ENCODE measurements at places on chromosomes 7 and 10.

GRCh38 chr7:47968847-47969774, 10.3 kb downstream of the HUS1 start:
- DNase-seq: peak; percentile 67

- no peak for DNase-seq
Measured at GRCh38 chr7:56125831-56126230, 9.6 kb upstream of the NUPR2 start.

DNA sequence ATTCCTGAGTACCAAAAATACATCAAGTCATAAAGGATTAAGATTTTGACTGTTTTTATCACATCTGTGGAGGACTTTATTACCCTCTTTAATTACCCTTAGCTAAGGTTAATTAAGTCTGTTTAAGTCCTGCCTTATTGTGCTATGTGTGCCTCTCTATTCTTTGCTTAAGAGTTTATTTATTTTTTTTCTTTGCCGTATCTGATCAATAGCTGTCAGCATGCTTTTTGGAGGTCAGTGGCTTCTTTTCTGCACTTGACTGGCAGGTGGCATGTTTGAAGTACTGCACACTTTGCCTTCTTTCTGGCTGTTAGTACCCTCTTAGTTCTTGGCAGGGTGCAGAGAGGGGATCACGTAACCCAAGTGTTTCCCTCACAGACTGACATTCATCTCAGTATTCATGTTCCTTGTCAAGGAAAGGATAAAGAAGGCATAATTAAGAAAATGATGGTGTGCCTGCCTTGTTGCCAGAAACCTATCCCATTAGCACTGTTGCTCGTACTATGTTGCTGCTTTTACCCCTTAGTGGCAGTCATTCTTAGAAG, 225.8 kb downstream of the EXOC4 start:
- no peak for DNase-seq

DNA sequence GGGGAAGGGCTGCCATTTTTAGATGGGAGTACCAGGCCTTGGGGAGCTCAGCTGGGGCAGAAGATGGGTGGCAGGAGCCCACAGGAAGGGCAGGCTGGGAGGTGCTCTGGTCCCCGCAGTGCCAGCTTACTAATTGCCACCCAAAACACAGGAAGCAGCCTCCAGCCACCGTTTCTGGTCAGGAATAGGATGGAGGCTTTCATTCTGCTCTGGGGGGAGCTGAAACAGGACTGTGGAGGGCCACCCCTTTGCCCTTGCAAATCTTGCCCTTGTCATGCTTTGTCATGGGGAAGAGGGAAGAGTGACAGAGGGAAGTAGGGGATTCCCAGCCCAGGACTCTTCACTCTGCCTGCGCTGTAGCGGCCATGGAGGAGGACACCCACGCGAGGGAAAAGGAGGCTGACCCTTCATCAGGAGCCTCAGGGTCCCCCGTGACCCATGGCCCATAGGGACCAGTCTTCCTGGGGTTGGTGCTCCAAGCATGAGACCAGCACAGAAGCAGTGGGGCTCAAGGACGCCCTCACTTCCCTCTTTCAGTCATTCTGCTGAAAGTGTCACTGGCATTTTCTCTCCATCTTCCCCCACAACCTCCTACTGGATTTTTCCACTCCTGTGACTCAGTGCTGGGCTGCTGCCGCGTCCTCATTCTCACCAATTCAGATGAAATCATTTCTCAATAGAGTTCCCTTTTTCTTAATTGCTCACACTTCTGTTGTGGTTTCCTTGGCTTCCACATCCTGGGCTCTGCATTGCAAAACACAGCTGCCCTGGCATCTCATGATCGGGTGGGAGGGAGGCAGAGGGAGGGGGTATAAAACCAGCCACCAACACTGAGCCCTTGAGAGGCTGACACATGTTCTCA, 61.9 kb downstream of the MKI67 start:
- DNase-seq: peak; percentile 74

DNA sequence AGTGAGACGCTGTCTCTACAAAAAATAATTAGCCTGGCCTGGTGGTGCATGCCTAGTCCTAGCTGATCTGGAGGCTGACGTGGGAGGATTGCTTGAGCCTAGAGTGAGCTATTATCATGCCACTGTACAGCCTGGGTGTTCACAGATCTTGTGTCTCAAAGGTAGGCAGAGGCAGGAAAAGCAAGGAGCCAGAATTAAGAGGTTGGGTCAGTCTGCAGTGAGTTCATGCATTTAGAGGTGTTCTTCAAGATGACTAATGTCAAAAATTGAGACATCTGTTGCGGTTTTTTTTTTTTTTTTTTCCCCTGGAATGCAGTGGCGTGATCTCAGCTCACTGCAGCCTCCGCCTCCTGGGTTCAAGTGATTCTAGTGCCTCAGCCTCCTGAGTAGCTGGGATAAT, 5.4 kb downstream of the PPIA start:
- peak; percentile 65 for DNase-seq

GRCh38 chr10:129055986-129056385, 411.1 kb upstream of the MGMT start:
- DNase-seq: no peak

- DNase-seq: peak; percentile 38
Measured at GRCh38 chr10:77925410-77925794, 1.2 kb downstream of the DLG5 start.

DNA sequence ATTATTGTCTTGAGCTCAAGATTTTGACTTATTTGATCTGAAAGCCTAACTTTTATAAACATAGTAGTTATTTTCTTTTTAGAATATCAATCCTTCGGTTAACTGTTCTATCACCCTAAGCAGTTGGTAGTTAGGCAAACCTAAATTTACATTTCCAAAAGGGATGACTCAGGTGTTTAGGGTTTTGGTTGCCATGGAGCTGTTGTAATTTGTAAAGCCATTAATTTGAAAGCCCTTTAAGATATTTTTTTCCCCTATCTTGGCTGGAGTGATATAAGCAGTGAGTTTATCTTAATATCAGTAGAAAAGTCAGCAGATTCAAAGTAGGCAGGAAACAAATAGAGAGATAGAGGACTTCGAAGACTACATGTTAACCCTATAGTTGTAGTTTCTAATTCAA, 1472.6 kb upstream of the CELF2 start:
- no peak for DNase-seq

GRCh38 chr10:88157981-88158465, 294.6 kb downstream of the PTEN start:
- peak; percentile 94 for DNase-seq

- no peak for DNase-seq
Measured at GRCh38 chr7:29345590-29345989, 151.0 kb downstream of the CHN2 start.

- no peak for DNase-seq
Measured at GRCh38 chr7:7565746-7566650, 686 bp upstream of the MIOS start.

- DNase-seq: peak; percentile 49
Measured at GRCh38 chr7:136405931-136406777, 429.0 kb upstream of the MTPN start.

DNA sequence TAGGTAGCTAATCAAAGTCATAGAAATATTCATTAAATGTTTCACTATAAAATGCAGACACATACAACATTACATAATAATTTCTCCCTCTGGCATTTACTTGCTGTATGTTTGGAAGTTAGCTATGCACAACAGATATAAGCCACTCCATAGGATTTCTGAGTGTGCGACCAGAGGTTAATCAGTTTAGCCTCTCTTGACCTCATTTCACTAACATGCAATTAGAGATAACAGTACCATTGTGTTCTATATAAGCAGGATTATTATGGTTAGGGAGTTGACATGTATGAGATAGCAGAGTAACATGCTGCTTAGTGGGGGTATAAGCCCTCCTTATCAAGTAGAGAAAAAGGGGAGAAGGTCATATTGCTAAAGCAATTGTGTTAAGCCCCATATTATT, 26.4 kb downstream of the GLUD1 start:
- DNase-seq: no peak

DNA sequence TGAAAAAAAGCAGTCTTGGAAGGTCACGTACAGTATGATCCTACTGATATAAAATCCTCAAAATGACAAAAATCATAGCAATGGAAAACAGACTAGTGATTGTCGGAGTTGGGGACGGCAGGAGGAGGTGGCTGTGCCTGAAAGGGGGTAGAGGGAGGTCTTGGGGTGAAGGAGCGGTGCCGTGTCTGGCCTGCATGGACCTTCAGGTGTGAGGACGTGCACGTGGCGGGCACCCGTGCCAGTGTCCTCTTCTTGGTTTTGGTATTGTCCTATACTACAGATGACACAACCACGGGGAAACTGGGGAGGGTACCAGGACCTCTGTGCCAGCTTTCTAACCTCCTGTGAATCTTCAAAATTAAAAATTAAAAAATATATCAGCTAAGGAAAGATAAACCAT, 73.0 kb downstream of the COBL start:
- no peak for DNase-seq

- DNase-seq: peak; percentile 41
Measured at GRCh38 chr7:50653126-50653864, 88.1 kb upstream of the DDC start.

GRCh38 chr7:40799-41750, 151.3 kb upstream of the FAM20C start:
- no peak for DNase-seq

- no peak for DNase-seq
Measured at GRCh38 chr7:155648752-155649339, 4.4 kb downstream of the RBM33 start.

- DNase-seq: no peak
Measured at GRCh38 chr10:104897696-104898095, 256.6 kb downstream of the SORCS3 start.

DNA sequence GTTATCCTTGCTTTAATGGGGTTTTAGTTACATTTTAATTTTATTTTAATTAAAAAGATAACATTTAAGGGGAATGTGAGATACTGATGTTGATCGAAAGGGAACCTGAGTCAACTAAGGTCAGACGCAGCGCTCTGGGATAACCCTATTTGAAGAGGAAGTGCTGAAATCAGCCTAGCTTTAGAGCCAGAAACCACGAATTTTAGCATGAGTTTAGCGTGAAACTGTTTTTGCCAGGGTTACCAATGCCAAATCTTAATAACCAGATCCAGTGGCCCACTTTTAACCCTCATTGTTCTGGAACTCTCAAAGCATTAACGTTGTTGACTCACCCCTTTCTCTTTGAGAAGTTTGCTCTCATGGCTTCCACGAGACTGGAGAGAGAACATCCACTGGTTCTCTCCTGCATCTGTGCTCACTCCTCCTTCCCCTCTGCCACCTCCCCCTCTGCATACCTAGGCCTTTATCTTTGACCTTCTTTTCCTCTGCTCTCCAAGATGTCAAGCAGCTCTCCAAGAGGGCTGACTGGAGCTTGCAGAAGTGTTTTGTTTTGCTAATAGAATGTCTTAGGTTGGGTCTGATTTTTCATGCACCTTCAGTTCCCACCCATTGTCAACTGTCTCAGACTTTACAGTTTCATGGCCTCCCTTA, 198.3 kb upstream of the CELF2 start:
- DNase-seq: no peak

DNA sequence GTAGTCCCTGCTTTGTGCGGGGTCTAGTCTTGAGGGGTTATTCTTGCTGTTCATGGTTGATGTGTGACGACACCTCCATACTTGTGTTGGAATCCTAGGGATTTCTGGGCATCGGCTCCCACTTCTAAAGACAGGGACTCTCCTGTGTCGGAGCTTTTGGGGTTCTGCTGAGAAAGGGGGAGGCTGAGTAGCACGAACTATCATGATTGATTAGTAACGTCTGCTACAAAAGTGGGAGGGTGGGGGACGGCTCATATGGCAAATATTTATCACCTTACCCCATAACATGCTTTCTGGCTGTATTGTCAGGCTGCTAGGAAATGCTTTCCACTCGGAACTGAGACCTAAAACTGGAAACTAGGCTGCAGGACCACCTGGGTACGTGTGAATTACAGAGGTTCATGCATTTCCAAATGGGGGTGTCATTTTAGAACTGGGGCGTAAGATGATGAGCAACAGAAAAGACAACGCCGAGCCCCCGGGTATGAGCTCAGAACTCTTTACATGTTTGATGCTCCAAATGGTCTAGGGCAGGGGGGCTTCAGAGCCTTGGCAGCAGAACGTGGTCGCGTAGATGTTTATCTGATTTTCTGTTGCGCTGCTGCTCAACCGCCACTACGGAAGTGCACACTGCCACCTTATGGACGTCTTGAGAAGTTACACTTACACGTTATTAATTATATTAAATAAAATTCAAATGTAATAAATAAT, 15.1 kb upstream of the NME8 start:
- peak; percentile 41 for DNase-seq

- no peak for DNase-seq
Measured at GRCh38 chr10:129151281-129151680, 315.8 kb upstream of the MGMT start.

DNA sequence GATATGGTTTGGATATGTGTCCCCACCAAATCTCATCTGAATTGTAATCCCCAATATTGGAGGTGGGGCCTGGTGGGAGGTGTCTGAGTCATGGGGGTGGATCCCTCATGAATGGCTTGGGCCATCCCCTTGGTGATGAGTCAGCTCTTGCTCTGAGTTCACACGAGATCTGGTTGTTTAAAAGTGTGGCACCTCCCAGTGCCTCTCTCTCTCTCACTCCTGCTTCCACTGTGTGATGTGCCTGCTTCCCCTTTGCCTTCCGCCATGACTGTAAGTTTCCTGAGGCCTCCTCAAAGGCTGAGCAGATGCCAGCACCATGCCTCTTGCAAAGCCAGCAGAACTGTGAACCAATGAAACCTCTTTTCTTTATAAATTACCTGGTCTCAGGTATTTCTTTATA, 4.8 kb upstream of the GCK start:
- DNase-seq: peak; percentile 24

DNA sequence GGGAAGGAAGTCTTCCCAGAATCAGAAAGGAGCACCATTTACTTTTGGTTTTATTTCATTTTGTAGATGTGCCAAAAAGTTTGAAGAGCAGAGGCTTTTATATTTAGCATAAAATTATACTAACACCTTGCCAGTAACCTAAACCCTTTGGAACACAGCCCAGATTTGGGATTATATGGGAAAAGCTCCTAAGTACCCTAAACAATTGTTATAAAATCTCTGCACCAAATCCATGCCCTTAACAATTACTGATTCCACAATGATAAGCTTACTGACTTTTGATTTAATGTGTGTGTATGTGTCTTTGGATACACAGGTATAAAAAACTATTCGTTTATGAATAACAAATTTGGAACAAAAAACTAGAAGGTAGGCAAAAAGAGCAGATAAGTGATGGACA, 39.0 kb upstream of the TMEM229A start:
- DNase-seq: no peak

- no peak for DNase-seq
Measured at GRCh38 chr7:98235901-98236300, 16.1 kb downstream of the TECPR1 start.

- DNase-seq: peak; percentile 61
Measured at GRCh38 chr10:24448351-24448999, 239.5 kb downstream of the KIAA1217 start.

GRCh38 chr7:28623105-28623730, 210.9 kb downstream of the CREB5 start:
- DNase-seq: peak; percentile 62
